Activated CD4-positive, alpha-beta T cell treated with anti-CD3 and anti-CD28 coated beads, Interleukin-2, amount 50 U/mL, for 24 hours (primary cell): ENCODE measurements at places on chromosomes 5 and 9.
A peak's percentile ranks its signal among the peaks of the same experiment; 100 is the strongest.

DNA sequence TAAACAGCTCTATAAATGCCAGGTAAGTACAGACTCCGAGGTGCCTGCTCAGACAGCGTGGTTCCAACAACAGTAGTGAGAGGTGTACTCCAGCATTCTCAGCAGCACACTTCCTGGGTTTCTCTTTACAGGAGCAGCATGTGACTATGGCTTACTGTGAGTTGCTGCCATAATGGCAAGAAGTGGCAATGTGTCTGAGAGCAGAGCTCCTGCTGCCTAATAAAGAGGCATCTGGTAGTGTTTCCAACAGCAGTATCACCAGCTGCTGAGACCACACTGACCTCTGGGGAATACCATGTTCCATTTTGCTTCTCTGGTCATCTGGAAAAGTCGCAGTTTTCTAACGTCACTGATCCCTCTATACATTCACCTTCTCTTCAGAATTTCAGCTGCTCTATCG is 398.2 kb downstream of the SLCO4C1 start:
- DNase-seq = no peak

- DNase-seq = no peak
These were observed 153.4 kb upstream of the POU5F2 start for GRCh38 chr5:93894601-93895354.

GRCh38 chr9:124769549-124770358 is 1.4 kb downstream of the NR6A1 start:
- DNase-seq = no peak

DNA sequence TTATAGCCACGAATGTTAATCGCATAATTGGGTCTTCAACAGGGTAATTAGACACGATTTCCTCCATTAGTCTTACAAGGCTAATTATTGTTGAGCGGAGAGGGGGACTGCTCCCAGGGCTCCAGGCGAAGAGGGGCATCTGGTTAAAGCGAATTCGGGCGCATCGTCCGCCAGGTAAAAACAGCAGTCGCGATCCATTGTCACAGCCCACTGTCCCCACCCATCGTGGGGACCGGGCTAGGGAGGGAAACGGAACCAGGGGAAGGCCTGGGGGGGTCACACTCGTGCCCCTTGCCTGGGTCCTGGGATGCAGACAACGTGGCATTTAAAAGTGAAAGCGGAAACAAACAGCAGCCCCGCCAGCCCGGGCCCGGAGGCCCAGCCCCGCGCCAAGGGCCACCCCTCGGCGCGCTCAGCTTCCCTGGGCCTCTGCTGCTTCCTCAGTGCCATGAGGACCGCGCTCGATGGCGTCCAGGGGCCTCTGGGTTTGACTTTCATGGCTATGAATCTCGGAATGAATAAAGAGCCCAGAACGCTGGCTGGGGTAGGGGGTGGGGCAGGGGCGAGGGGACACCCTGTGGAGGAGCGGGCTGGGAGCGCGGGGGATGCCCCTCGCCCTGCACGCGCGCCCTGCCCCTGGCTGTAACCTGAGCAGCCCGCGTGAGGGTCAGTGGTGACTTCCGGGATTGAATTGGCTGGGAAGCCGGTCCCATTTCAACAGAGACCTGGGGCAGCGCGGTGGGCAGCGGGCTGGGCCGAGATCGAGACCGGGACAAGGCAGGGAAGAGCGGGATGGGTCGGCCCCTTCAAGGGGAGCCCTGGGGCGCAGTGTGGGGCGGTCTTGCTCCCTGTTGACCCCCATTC is 99.9 kb downstream of the GTF3C4 start:
- DNase-seq = peak; percentile 32

DNA sequence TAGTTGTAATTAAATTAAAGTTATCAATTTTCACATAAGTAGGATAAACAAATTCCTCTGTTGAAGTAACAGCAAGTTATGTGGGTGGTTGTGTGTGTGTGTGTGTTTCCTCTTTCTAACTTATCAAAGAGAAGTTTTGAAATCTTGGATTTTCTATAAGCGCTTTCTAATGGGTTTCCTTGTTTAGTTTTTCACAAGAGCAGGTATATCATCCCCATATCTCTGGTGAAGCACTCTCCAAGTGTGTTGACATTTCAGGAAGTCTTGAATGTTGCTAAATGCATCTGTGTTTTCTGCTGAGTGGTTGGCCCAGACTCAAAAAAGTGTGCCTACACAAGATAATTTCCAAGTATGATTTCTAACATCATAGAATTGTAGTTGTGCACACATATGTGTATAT is 43.3 kb downstream of the PRDM6 start:
- no peak for DNase-seq

GRCh38 chr9:109198736-109199382 is 31.8 kb upstream of the FRRS1L start:
- no peak for DNase-seq

DNA sequence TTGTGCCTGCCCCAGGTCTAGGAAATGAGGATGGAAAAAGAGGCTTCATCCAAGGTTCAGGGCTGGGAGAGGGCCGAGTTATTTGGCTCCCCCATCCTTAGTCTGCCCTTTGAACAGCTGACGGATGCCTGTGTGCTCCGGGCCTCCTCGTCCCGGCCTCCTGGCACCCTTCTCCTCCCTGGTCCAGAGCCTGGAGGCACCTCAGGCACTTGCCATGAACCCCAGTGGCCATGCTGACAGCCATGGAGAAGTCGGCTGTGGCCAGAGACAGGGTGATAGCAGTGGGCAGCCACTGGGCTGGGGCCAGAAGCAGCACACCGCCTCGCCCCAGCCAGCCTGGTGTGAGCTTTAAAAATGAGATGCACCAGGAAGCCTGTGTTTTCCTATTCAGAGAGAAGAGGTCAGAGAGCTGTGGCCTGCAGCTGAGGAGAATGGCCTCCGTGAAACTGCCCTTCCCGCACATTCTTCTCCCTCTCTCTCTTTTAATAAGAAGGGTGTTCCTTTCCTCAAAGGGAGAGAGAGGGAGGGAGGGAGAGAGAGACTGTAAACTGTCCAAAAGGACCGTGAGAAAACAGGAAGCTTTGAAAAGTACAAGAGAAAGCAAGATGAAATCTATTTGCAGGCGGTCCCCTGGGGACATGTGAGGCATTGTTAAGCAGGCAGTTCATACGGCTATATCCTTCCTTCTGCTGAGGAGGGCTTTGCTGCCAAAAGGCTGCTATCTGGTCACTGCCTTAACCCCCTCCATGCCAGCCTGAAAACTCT is 55.3 kb downstream of the ZNF366 start:
- DNase-seq = no peak

- DNase-seq = no peak
These were observed 83.0 kb upstream of the TTC23L start for GRCh38 chr5:34755926-34756325.

GRCh38 chr5:112717506-112718082 is 20.1 kb upstream of the APC start:
- DNase-seq = no peak
